Activated naive CD8-positive, alpha-beta T cell treated with anti-CD3 and anti-CD28 coated beads for 36 hours (primary cell): ENCODE measurements at places on chromosomes 1 and 21. TPM values are rescaled to one million over a fixed set of nuclear protein-coding genes. Genes with fewer than 3 reads are reported as not detected.

DNA sequence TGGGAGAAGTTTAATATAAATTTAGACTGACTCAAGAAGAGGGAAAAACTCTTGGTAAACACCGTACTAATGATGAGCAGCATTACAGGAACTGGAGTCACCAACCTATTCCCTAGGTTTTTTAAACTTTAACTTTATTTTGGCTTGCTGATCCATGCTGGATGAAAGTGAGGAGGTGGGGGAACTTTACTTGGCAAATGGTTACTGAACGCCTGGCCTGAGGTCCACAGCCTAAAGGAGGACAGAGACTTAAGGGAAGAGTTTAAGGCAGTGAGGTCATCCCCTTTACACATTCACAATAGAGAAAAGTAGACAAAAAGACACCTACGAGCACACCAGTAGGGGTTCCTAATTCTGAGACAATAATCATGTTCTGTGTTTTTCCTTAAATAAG lies 25.6 kb upstream of the A3GALT2 start:
- H3K36me3 ChIP-seq: peaks cover 25% of the 10 kb centered on the region
- H3K27ac ChIP-seq: peak overlapping the region; percentile 44
- no peak for DNase-seq
- no peaks in the 10 kb centered on the region for H3K27me3 ChIP-seq
- peaks cover 54% of the 10 kb centered on the region for H3K4me1 ChIP-seq
- peak overlapping the region; percentile 84 for H3K4me3 ChIP-seq

GRCh38 chr1:226626577-226626956 lies 78.0 kb downstream of the STUM start:
- DNase-seq: peak; percentile 83
- peak overlapping the region; percentile 88 for H3K27ac ChIP-seq
- peaks cover 28% of the 10 kb centered on the region for H3K4me1 ChIP-seq
- H3K27me3 ChIP-seq: no peaks in the 10 kb centered on the region

GRCh38 chr1:182198006-182198605 lies 136.6 kb upstream of the ZNF648 start:
- no peaks in the 10 kb centered on the region for H3K36me3 ChIP-seq
- H3K4me1 ChIP-seq: no peaks in the 10 kb centered on the region
- H3K27ac ChIP-seq: peak overlapping the region; percentile 45
- H3K4me3 ChIP-seq: no peak overlapping the region

GRCh38 chr1:195717651-195718050 lies 890.6 kb downstream of the KCNT2 start:
- no peaks in the 10 kb centered on the region for H3K36me3 ChIP-seq
- H3K4me1 ChIP-seq: no peaks in the 10 kb centered on the region
- no peaks in the 10 kb centered on the region for H3K27me3 ChIP-seq
- DNase-seq: no peak

DNA sequence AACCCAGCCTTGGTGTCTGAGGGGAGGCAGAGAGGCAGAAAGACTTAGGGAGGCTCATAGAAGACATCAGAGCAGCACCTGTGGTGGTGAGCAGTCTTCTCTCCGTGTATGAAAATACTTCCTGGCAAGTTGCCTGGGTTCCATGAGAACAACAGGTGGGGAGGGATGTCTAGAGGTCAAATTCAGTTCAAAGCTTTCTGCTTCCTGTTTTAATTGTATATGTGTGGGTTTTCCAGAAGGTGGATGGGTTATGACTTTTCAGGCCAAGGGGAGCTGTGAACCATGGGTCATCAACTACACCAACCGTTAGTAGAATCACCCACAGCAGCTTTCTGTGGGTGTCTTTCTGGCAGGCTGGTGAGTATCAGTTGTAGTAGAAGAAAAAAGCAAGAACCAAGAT lies 4.1 kb upstream of the FCRL2 start:
- no peaks in the 10 kb centered on the region for H3K36me3 ChIP-seq
- no peak overlapping the region for H3K4me3 ChIP-seq
- H3K27me3 ChIP-seq: peaks cover 7% of the 10 kb centered on the region
- DNase-seq: no peak
- no peak overlapping the region for H3K27ac ChIP-seq

DNA sequence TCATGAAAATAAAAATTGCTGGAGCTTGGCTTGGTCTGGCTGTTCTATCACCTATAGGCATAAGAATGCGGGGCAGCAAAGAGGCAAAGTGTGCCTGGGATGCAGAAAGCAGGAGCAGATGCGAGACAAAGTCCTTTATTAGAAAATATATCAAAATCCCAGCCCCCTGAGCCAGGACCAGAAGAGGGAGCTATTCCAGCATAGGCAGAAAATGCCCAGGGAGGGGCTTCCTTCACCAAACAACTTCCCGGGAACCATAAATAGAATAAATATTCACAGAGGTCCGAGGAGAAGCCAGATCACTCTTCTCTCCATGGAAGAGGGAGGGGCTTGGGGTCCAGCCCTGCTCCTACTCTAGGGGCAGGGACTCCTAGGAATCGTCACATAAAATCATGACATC lies 5.0 kb downstream of the PPOX start:
- H3K4me1 ChIP-seq: peaks cover 38% of the 10 kb centered on the region
- H3K27ac ChIP-seq: peak overlapping the region; percentile 49
- no peak overlapping the region for H3K4me3 ChIP-seq
- no peaks in the 10 kb centered on the region for H3K27me3 ChIP-seq
- peaks cover 31% of the 10 kb centered on the region for H3K36me3 ChIP-seq

GRCh38 chr1:164891615-164892014 lies 332.6 kb downstream of the PBX1 start:
- H3K4me3 ChIP-seq: no peak overlapping the region
- H3K27me3 ChIP-seq: no peaks in the 10 kb centered on the region
- no peak for DNase-seq
- H3K27ac ChIP-seq: no peak overlapping the region
- H3K4me1 ChIP-seq: no peaks in the 10 kb centered on the region

- H3K27me3 ChIP-seq: peaks cover 83% of the 10 kb centered on the region
- no peak overlapping the region for H3K4me3 ChIP-seq
- DNase-seq: no peak
- peaks cover 8% of the 10 kb centered on the region for H3K4me1 ChIP-seq
Measured at GRCh38 chr1:94245747-94246438, 8.5 kb upstream of the ARHGAP29 start.

DNA sequence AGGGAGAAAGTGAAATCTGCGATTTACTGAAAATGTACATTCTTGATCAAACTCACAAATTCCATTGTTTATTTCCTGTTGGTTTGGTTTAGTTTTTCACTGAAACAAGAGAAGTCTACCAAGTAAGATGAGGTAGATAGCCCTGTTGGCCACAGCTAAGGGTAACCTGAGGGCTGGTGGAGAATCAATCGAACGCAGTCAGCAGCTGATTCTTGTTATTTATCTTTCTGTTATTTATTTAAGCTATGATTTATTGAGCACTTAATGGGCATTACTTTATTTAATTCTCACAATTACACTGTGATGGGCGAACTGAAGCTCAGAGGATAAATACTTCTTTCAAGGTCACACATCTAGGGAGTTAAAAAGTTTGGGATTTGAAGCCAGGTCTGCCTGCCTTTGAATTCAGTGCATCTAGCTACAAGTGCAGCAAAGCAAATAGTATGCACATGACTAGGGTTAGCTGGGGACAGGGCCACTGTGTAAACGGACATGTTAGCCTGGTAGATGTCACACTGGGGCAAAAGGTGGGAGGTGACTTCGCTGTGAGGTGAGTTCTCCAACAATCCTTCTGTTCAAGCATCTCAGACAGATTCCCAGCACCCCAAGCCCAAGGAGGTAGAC lies 106.5 kb upstream of the GADD45A start:
- no peak overlapping the region for H3K27ac ChIP-seq
- DNase-seq: no peak
- no peaks in the 10 kb centered on the region for H3K4me1 ChIP-seq

GRCh38 chr1:2156866-2157265 lies 37.7 kb downstream of the FAAP20 start:
- no peak for DNase-seq
- H3K4me3 ChIP-seq: no peak overlapping the region
- H3K36me3 ChIP-seq: peaks cover 9% of the 10 kb centered on the region
- peaks cover 8% of the 10 kb centered on the region for H3K4me1 ChIP-seq
- H3K27me3 ChIP-seq: no peaks in the 10 kb centered on the region

GRCh38 chr1:20477348-20478056 lies 8.5 kb downstream of the CAMK2N1 start:
- no peak overlapping the region for H3K4me3 ChIP-seq
- H3K27ac ChIP-seq: no peak overlapping the region
- H3K4me1 ChIP-seq: peaks cover 5% of the 10 kb centered on the region
- H3K27me3 ChIP-seq: peaks cover 94% of the 10 kb centered on the region
- H3K36me3 ChIP-seq: no peaks in the 10 kb centered on the region

GRCh38 chr1:26546819-26547218 lies 17.3 kb downstream of the RPS6KA1 start:
- DNase-seq: no peak
- H3K4me1 ChIP-seq: peaks cover 51% of the 10 kb centered on the region
- H3K4me3 ChIP-seq: peak overlapping the region; percentile 91
- H3K27ac ChIP-seq: peak overlapping the region; percentile 94
- H3K36me3 ChIP-seq: peaks cover 37% of the 10 kb centered on the region
- no peaks in the 10 kb centered on the region for H3K27me3 ChIP-seq

GRCh38 chr21:35637431-35637830 lies 422.9 kb downstream of the SETD4 start:
- DNase-seq: no peak
- no peaks in the 10 kb centered on the region for H3K36me3 ChIP-seq
- H3K4me3 ChIP-seq: no peak overlapping the region
- no peak overlapping the region for H3K27ac ChIP-seq

GRCh38 chr1:53069663-53070327 lies 7.8 kb downstream of the PODN start:
- peaks cover 8% of the 10 kb centered on the region for H3K27me3 ChIP-seq
- H3K4me1 ChIP-seq: no peaks in the 10 kb centered on the region
- H3K36me3 ChIP-seq: no peaks in the 10 kb centered on the region
- DNase-seq: no peak

DNA sequence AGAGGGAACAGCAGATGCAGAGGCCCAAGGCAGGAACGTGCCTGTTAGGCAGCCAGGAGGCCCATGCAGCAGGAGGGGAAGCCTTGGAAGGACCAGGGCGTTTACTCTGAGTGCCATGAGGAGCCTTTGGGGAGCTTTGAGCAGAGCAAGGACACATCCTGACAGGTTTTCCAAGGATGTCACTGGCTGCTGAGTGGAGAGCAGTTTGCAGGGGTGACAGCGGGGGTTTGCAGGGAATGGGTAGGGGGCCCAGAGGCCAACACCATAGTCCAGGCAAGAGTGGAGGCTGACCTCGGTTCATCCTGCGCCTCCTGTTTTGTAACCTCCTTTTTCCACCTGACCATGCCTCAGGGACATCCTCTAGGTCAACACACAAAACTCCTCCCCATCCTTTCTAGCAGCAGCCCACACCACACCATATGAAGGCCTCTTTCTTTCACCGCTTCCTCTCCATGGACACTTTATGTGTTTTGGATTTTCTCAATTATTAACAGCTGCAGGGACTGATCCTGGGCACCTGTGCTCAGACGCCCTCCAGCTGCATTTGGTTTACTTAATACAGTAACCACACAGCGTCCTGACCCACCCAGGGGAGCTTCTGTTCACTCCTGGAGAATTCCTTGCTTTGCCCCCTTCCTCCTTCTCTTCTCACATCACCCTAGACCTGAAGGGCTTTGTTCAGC lies 528.5 kb downstream of the MATN1 start:
- H3K4me1 ChIP-seq: peaks cover 2% of the 10 kb centered on the region
- DNase-seq: no peak
- no peak overlapping the region for H3K4me3 ChIP-seq
- H3K27ac ChIP-seq: no peak overlapping the region
- peaks cover 25% of the 10 kb centered on the region for H3K27me3 ChIP-seq
- no peaks in the 10 kb centered on the region for H3K36me3 ChIP-seq

GRCh38 chr1:245177071-245177900 lies 22.5 kb downstream of the KIF26B start:
- no peak overlapping the region for H3K4me3 ChIP-seq
- no peaks in the 10 kb centered on the region for H3K36me3 ChIP-seq
- no peak for DNase-seq
- peaks cover 2% of the 10 kb centered on the region for H3K4me1 ChIP-seq

Gene S100A11
- total RNA-seq: 162 TPM

Gene DMRTA2
- not detected for total RNA-seq

Gene PRRX1
- total RNA-seq: not detected

Gene TCHHL1
- not detected for total RNA-seq

Gene SDC3
- total RNA-seq: 0.30 TPM

Gene LCE1C
- total RNA-seq: not detected

Gene ADAM30
- total RNA-seq: not detected

Gene PTPN22
- 67.9 TPM for total RNA-seq
